ENCODE measurements at places on chromosomes 3 and 15.

DNA sequence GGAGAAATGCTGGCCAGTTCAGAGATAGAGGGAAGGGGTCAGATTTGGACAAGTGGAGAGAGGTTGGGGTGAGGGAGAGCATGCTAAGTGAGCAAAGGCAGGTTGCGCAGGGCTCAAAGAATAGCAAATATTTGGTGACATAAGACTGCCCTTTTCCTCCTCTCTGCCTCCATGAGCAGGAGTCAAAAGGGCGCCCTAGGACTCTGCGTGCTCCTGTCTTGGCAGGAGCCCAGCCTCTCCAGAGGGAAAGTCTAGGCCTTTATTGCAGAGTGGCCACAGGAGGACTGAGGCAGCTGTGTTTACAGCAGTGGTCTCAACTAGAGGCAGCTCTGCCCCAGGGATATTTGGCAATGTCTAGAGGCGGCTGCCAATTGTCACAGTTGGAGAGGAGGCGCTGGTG, 165.6 kb downstream of the FAM43A start:
- DNase-seq: no peak

GRCh38 chr15:70596354-70597055, 166.9 kb downstream of the UACA start:
- DNase-seq: peak; percentile 87

- DNase-seq: peak; percentile 81
These were observed 118.3 kb downstream of the TIGIT start for GRCh38 chr3:114411811-114412803.

DNA sequence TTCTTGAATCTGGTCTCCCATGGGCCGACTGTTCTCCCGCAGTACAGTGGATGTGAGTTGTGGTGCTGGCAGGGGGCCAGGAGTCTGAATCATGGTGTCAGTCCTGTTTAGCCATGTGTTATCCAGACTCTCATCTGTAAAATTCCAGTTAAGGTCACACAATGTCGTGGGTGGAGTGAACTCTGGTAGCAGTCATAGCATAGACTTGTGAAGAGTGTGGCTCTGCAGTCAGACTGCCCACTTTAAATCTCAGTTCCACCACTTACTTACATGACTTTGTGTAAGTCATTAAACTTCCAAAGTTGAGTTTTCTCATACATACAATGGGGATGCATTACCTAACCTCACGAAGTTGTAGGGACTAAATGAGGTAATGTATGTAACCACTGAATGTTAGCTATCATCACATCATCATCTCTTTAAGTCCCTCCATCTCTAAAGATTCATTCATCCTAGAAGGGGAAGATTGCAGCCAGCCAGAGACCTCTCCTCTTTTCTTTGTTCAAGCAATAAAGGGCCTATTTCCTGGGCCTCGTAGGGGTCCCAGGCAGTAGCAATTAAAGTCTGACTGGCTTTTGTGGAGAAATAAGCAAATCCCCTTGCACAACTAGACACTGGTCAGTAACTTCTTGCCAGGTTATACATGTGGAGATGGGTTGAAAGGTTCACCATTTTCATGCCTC, 93.9 kb downstream of the PCCB start:
- peak; percentile 98 for DNase-seq

DNA sequence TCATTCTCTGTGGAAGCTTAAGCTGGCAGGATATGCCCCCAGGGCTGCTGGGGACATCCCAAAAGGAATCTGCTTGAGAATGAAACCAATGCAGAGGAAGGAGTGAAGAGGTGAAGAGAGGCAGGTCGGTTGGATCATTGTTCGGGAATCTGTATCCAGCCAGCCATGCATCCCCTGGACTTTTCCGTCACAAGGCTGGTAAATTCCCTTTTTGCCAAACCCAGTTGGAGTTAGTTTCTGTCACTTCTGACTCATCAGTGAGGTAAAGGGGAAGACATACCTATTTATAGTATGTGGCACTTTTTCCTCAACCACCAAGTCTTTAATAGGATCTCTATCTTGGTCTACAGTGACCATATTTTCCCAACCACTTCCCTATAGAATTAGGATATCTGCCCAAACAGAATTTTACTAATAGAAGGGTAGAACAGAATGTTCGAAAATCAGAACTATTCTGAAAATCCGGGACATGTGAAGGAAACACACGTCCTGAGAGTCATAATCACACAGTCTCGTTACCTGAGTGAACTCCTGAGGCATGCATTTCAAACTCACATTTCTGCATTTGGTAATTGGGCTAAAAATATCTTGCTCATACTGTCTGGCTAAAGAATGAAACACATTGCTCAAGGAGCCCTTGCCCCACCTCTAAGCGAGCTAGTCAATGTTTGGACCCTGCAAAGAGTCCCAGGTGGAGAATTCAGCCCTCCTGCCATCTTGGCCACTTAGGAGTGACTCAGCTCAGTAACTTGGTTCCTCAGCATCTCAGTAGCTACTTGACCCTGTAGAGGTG, 289.7 kb upstream of the ADAMTS9 start:
- DNase-seq: peak; percentile 41

GRCh38 chr3:189685860-189686259, 54.7 kb downstream of the TP63 start:
- peak; percentile 68 for DNase-seq

DNA sequence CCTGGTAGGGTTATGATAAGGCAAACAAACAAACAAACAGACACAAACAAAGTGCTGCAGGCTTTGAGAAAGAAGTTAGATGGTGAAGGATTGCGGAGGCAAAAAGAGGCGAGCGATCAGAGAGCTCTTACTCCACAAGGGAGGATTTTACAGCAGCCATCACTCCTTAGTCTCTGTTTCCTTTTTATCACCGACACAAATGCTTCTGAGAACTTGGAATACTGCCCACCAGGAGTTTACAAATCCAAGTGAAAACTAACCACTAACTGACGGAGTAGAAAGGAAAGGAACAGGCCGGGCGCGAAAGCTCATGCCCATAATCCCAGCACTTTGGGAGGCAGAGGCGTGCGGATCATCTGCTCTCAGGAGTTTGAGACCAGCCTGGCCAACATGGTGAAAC, 35.6 kb upstream of the GPR160 start:
- no peak for DNase-seq

- DNase-seq: peak; percentile 30
These were observed 18.6 kb downstream of the NEK4 start for GRCh38 chr3:52752045-52752660.

- no peak for DNase-seq
These were observed 19.4 kb downstream of the CMTM8 start for GRCh38 chr3:32257641-32258438.

GRCh38 chr3:43062564-43063040, 43.3 kb downstream of the POMGNT2 start:
- DNase-seq: peak; percentile 17

Measured in foreskin fibroblast (primary cell).